SK-N-SH treated with all-trans-retinoic acid at 6 μM for 48 hours (cell line): ENCODE measurements at places on chromosomes 6 and 20.

- ATAC-seq: no peak
These were observed 148.5 kb upstream of the BEND6 start for GRCh38 chr6:56806368-56806767.

DNA sequence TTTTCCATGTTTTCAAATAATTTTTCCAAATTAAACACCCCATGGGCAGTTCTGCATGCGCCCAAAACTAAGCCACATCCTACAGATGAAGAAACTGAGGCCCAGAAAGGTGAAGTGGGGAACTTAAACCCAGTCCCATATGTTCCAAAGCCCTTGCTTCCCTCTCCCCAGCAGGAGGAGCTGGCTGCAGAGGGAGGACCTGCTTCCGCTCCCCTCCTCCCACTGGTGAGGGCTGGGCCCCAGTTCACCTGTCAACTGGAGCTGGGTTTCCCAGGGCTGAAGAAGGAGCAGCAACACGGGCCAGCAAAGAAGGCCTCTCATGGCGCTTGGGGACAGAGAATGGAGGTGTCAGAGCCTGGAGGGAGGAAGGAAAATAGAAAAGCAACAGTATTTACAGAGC, 1.4 kb upstream of the RBPJL start:
- no peak for ATAC-seq

DNA sequence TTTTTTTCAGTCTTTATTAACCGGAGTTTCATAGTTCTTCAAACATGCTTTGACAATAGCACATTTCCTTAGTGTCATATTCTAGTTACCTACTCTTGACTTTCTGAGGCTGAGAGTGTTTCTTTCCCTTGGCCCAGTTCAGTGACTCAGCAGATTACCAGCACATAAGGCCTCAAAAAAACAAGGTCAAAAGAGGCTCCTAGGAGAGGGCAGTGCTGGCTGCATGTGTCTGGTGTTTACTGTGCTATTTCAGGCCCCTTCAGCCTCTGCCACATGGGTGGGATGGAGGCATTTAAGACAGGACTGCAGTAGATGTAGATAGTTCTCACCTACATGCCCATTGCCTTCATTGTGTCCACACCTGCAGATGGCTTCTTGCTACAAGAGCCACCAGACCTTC, 198.2 kb upstream of the SSTR4 start:
- no peak for ATAC-seq

DNA sequence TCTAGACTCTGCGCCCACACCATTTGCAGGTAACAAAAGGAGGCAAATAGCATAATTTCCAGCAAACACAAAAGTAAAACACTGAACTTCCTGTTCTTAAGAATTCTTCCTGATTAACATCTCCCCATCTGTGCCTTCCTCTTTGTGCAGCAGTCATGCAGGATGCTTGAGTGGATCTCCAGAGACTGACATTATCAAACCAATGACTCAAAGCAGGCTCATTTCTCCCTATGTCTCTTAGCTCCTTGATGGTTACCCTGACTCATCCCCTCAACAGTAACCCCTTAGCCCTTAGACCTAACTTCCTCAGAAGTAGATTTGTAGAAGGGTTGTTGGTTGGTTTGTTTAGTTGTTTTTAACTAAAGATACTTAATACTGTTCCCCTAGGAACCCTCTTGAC, 137.0 kb upstream of the RIN2 start:
- no peak for ATAC-seq

DNA sequence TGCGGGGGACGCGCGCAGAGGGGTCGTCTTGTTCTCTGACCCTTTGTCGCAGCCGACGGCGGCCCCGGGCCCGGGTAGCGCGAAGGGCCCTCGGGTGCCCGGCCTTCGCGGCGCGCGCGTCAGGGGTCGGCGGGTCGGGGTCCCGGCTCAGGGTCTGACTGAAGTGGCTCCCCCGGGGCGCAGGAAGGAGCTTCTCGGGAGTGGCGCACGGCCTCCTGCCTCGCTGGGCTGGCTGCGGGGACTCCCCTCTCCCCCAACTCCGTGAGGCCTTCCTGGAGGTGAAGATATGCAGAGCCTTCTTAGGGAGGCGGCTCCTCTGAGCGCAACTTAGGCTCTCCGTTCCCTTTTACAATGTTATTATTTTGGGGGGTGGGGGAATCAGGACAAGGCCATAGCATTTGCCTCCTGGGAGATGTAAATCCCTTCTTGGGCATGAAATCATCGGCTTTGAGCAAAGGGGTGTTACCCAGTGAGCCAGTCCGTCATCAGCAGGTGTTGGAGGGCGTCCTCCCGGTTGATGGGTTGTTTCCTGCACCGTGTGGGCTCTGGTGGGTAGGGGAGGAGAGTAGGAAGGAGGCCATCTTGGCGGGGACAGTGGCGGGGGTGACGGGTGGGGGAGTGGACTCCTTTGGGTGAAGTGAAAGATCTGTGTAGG, 523 bp downstream of the CDS2 start:
- ATAC-seq: peak; percentile 50

GRCh38 chr6:97524811-97525210, 241.8 kb upstream of the MMS22L start:
- ATAC-seq: no peak

DNA sequence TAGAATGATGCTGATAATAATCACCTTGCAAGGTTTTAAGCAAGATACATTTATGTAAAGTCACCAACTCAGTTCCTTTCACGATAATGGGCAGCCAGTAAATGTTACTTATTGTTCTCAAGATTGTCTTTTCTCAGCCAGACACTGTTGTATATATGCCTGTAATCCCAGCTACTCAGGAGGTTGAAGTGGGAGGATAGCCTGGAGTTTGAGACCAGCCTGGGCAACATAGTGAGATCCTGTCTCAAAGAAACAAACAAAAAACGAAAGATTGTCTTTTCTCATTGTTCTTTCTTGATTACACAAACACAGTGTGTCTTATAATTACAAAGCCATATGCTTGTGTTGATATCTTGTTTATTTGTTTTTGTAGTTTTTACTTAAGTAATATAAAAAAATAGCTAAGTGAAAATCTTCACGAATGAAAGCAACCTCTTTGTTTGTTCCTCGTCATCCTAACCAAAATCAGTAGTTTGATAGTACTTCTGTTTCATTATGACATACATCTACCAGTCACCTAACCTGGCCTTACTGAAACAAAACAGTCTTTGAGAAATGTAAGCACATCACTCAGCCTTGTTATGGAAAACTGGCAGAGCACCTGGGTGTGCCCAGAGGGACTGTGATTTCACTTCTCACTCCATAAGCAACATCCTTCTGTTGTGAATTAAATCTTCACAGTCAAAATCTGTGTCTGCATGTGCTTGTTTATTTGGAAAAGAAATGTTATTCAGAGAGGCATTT, 436.2 kb upstream of the SOX4 start:
- ATAC-seq: no peak

GRCh38 chr6:5850848-5851255, 155.9 kb downstream of the NRN1 start:
- ATAC-seq: no peak

DNA sequence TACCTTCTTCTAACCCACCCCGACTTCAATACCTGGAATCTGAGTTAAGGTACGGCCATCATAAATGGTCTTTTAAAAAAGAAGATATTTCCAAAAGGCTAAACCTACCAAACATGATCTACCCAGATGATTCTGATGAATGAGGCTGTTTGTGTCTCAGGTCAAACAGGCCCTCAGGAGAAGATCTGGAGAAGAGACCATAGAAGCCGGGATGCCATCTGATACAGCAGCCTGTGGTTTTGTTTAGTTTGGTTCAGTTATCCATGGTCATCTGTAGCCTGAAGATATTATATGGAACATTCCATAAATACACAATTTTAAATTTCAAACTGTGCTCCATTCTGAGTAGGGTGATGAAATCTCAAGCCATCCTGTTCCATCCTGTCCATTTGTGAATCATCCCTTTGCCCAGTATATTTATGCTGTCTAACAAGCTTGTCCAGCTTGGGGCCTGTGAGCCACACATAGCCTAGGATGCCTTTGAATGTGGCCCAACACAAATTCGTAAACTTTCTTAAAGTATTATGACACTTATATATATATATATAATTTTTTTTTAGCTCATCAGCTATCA, 4.0 kb upstream of the CAP2 start:
- ATAC-seq: no peak

DNA sequence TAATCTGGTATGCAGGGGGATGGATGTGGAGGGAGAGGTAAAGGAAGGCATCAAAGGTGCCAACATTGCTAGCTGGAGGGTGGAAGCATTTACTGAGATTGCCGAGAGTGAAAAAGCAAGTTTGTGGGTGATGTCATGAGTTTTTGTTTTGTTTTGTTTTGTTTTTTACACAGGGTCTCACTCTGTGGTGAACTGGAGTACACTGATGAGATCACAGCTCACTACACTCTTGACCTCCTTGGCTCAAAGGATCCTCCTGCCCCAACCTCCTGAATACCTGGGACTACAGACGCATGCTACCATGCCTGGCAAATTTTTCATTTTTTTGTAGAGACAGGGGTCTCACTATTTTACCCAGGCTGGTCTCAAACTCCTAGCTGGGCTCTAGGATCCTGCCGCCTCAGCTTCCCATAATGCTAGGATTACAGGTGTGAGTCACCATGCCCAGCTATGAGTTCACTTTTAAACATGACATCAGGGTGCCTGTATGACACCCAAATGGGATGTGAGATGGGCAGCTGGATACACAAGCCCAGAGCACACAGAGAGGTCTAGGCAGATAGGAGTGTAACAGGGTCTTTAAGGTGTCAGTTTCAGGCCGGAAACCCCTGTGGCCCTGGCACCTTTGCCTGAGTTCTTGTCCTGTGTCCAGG, 35.1 kb upstream of the HMGA1 start:
- ATAC-seq: no peak

- no peak; the same call in 2 of the 3 replicates for ATAC-seq
These were observed 108.2 kb downstream of the NRN1 start for GRCh38 chr6:5898563-5898962.

DNA sequence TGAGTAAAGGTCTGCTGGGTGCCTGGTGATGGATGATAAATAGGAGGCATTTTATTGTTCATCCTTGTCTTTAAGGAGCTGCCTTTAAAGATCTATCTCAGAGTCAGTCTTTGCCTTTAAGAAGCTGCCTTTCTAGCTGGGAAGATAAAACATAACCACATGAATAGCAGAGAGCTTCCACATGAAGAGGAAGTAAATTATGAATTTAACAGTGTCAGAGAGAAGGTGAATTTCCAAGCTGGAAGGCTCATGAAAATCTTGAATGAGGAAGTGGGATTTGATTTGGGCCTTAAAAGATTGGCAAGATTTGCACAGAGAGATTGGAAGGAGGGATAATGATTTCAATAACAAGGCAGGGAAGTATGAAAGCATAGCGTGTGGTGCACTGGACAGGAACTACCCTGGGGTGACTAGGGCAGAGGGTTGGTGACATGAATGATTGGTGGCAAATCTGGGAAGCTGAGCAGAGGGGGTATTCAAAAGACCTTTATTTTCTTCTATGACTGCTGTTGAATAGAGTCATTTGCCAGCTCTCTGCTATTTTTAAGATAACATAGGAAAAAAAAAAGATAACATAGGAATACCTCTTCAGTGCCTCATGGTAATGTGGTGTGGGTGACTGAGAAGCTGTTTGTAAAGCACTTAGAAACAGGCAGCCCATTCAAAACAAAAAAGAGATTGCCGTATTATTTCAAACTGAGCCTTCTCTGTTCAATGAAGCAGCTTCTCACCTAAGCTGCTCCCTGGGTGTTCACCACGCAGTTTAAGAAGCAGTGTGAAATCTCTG, 591.6 kb downstream of the PKHD1 start:
- no peak for ATAC-seq

- no peak for ATAC-seq
These were observed 156.3 kb downstream of the KIF6 start for GRCh38 chr6:39568896-39569295.

DNA sequence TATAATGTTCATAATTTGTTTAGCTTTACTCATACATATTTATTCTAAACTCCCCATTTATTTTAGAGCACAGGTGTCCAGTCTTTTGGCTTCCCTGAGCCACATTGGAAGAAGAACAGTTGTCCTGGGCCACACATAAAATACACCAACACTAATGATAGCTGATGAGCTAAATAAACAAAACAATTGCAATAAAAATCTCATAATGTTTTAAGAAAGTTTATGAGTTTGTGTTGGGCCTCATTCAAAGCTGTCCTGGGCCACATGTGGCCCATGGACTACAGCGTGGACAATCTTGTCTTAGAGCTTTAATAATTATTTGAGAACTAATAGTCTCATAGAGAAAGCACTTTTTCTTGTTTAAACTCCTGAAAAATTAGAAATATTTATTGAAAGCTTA, 131.3 kb downstream of the MYO6 start:
- ATAC-seq: no peak

DNA sequence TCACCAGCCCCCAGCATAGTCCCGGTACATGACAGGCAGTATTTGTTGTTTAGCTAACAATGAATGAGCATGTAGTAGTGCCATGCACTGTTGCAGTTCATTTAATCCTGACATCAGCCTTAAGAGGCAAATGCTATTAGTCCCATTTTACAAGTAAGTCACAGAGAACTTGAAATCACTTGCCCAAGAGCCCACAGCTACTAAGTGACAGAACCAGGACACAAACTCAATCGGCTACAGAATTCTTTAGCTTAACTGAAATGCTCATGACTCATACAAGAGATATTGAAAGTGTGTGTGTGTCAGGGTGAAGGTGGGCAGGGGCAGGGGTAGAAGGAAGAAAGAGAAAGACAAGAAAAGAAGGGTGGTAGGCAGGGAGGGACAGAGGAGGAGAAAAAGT, 52.7 kb downstream of the UNC5CL start:
- no peak for ATAC-seq
